ENCODE measurements at places on chromosomes 4 and X.

GRCh38 chr4:169385376-169385775 lies 114.6 kb upstream of the SH3RF1 start:
- DNase-seq = no peak

DNA sequence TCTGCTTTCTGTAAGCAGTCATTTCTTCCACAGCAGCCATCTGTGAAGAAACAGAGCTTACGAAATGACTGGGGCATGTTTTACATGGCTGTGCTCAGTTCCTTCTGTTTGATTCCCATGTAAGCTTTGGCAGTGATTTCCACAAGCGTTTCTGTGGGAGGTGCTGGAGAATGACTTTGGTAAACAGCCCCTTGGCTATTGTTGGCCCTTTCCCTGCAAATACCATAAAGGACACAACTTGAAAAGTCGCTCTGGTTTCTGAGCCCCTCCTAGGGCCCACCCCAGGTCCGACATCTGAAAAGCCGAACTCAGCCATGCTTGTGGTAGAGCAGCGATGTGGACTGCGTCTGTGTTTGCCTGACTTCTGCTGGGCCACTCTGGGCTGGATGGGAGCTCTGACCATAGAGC lies 3.7 kb downstream of the LIMCH1 start:
- DNase-seq = no peak

DNA sequence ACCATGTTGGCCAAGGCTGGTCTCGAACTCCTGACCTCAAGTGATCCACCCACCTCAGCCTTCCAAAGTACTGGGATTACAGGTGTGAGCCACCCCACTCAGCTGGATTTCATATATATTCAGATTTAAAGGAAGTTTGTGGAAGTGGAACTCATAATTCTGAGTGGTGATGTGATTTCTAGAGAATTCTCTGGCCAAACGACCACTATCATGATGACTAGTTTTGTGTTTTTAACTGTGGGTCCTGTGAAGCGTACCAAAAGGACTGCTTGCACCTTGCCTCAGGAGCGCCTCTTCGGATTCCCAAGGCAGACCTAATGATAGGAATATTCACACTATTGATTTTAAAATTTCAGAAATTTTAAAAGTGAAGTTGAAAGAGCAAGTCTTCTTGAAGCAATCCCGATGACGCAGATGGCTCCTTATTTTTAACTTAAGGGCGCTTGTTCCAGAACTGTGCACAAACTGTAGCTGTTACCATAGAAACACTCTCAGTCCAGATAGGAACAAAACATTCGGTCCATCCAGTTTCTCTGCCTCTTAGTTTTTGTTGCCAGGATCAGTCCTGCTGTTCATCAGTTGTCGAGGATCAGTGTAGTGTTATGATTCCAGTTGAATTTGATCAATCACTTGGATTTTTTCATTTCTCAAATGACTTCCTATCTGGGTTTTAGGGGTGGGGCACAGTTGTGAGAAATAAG lies 51.7 kb upstream of the CLCN4 start:
- DNase-seq = no peak

- no peak for DNase-seq
Measured at GRCh38 chr4:4388836-4389575, 2.1 kb downstream of the NSG1 start.

DNA sequence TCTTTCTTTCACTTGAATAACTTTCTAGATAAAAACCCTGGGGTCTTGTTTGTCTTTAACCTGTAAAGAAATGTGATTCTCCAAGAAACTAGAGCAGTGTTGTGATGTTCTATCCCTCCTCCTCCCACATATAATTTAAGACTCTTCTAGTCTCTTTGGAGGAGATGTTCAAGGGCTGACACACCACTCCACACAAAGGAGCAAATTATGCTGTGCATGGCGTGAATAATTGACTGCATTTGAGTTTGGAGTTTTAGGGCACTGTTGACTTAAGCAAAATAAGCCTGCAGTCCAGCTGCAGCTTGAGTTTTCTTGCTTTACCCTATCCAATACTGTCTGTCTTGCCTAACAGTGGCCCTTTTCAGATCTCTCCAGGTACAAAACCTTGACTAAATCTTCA lies 119.7 kb downstream of the CHRDL1 start:
- no peak for DNase-seq

DNA sequence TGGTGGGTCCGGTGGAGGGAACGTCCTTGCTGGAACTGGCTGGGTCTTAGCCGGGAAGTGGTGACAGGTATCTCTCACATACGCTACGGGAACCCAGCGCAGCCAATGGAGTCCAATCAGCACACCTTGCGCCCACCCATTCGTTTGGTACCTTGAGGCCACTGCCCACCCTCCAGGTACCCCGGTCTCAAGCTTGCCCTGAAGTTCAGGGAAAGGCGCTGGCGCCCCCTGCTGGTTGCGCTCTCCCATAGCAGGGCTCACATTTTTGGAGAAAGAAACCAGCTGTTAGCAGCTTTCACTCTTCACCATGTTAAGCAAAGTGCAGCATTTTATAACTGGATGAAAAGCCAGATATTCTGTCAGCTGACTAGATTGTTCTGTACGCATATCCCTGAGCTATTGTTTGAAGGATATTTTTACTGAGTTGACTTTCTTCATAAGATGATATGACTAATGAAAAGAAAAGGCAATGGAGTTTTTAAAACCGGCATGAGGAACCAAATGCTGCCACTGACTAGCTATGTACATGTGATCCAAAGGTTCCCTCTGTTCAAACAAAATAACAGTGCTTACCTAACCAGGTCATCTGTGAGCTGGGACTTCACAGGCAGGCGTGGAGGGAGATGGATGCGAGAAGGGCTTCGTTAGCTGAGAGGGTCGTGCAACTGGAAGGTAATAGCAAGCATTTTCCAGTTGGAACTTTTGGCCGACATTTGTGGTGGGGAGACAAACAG lies 43.7 kb downstream of the OTOP1 start:
- DNase-seq = peak; percentile 47

DNA sequence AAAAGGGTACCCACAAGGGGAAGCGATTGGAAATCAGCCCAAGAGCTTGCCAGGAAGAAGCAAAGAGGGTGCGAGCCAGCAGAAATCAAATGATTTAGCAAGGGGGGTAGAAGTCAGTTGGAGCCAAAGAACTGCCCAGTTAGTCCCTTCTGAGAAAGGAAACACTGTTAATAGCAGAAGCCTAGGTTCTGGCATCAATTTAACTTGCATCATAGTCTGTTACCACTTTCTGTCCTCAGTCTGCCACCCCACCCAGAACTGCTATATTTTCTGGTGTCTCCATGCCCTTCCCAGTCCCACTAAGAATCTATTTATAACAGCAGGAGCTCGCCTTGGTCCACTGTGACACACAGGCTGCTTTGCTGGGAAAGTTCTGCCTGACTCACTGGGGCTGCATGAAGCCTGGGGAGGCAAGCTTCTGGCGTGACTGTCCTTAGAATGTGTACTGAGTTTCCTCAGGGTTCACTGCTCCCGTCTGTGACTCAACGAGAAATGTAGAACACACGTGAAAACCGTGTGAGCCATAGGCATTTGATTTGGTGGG lies 157.8 kb upstream of the TTC29 start:
- no peak for DNase-seq

DNA sequence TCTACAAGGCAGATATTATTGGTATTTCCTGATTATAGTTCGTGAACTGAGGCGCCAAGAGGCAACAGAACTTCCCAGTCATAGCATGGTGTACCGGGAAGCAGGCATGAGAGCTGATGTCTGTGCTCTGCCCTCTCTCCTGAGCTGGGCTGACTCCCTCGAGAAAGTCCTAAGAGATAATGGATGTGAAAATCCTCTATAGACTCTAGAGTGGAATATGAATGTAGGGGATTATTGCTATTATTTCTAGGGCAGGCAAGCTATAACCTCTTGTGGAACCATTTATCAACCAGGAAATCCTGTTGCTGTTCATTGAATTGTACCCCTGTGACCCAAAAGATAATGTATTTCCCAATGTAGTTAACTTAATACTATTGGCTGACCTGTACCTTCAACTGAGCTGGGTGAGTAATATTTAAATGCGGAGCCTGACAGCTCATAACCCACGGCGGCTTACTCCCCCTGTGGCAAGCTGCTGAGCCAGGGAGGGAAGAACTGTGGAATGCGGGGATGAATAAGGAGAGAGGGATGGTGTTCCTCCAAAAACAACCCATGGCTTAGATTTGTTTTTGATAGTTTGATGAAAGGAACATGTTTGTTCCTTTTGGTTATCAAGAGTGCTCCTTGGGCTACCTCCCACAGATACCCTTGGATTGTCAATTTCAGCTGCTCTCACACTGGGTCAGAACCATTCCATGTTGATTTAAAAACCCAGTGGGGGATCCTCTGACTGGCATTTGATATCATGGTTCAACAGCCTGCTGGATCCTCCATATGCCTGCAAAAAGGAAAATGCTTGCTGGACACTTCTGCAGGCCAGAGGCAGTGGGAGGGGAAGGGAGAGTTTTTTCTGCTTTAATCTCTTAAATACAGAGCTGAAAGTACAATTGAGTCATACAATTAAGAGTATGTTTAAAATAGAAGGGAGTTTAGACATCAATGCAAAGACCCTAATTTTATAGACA lies 339.0 kb upstream of the BOD1L1 start:
- no peak for DNase-seq

GRCh38 chr4:76968937-76969336 lies 19.4 kb downstream of the SEPTIN11 start:
- no peak for DNase-seq

DNA sequence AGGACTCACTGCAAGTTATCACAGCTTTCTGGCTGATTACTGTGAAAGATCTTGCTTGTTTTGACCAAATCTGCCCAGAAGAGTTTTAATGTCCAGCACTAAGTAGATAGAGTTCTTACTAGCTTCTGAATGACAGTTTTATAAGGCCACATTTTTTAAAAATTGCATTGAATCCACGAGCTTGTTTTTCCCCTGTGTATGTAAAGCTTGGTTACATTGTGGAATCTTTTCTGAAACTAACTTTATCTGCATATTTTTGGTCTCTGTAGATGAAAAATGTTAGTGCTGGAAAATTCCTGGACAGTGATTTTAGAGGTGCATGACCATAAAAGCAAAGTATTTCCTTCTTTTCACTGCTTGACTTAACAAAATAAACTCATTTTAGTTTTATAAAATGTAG lies 650.3 kb upstream of the FAM241A start:
- DNase-seq = no peak

- DNase-seq = no peak
Measured at GRCh38 chr4:915041-915474, 17.1 kb downstream of the GAK start.

- DNase-seq = no peak
Measured at GRCh38 chr4:40540800-40541199, 88.9 kb downstream of the RBM47 start.

GRCh38 chr4:45831692-45832091 lies 292.2 kb downstream of the GABRG1 start:
- DNase-seq = no peak

DNA sequence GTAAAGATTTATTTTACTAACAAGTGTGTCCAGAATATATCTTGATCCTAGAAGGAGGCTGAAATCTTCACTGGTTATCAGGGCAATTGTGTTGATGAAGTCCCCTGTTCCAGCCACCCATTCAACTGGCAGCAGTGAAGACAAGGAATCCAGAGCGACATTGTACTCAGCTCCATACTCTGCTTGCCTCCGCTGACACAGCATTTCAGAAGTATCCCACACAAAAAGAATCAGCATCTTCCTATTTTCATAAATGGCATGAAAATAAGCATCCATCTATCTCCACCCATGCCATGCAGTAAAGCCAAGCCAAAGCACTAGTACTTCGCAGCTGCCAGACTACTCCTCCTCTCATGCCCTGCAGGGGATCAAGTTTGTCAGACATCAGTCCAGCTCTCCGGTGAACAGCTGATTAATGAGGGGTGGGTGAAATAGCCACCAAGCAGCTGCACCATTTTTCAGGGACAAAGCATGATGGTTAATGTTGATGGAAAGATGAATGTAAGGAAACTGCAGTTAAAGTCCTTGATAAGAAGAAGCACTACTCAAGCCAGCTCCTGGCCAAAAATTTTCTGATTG lies 54.0 kb downstream of the COL25A1 start:
- DNase-seq = no peak

- no peak for DNase-seq
Measured at GRCh38 chr4:25487155-25487554, 110.1 kb downstream of the ANAPC4 start.
